ENCODE measurements at places on chromosomes 7 and 10.

DNA sequence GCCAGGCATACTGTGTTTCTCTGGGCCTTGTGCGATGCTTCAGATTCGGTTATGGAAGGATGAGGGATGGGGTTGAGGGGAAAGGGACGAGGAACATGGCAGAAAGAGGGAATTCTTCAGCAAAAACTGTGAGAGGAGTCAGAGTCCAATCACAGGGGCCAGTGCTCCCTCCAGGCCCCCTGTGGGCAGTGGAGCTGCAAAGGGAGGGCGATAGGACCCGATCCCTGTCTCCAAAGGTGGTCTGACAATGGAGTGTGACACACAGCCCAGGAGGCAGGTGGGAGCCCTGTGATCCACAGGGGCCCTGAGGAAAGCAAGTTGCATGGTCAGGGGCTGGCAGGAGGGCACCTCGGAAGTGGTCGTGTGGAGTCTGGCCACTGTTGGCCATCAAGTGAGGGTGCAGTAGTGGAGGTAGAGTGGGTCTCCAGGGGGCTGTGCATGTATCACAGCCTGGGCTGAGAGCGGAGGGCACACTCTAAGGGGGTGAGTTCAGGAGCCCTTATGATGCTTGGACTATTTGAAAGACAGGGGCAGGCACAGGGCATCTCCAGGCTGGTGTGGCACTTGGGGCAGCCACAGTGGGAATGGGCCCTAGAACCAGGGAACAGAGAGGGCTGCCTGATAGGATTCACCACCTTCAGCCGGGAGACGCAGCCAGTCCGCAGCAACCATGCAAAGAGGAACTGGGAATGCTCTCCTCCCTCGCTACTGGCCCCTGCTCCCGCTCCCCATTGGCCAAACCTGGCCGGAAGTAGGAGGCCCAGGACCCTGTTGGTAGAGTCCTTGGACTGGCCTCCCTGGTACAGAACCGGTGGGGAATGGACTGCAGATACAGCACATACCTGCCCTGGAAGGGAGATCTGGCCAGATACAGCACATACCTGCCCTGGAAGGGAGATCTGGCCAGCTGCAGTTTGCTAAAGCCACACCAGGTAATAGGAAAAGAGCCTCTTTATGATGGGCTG lies 115.9 kb downstream of the ADCY1 start:
- no peak for DNase-seq

GRCh38 chr10:48981310-48981907 lies 41.8 kb upstream of the LRRC18 start:
- DNase-seq: no peak

GRCh38 chr7:6258440-6259182 lies 13.8 kb downstream of the CYTH3 start:
- no peak for DNase-seq

DNA sequence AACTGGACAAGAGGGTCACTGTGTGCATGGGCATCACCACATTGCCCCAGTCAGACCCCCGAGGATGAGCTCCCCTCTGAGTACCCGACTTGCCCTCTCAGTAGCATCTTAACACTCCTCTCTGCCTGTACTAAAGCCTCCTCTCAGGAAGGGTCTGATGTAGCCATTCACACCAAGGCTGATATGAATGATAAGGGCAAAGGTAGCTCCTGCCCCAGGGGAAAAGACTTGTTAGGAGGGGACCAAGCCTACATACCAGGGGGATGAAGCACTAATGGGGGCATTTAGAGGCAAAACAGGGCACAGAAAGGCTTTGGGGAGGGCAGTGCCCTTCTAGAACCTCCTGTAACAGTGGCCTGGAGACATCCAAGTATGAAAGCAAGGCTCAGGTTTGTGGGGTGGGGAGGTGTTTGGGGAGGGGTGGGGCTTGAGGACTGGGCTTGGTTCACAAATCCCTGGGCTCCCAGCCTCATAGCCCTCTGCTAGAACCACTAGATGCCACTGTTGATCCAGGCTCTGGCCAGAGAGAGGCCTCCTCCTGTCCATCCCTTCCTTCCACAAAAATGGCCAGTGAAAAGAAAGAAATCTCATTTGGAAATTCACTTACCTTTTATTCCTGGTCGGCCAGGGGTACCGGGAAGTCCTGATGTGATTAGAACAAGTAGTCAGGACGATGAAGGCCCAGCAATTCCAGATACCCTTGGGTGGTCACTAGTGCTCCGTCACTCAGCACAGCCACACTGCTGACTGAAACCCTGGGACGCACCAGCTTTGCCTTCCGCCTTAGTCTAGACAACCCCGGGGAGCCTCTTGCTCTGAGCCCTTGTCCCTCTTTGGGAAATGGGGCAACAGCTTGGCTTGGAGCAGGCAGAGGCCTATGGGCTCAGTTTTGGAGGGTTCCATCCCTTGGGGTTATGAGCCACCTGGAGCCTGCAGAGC lies 40.3 kb downstream of the COL17A1 start:
- DNase-seq: no peak

- no peak for DNase-seq
Measured at GRCh38 chr7:156875766-156876165, 17.2 kb downstream of the LMBR1 start.

DNA sequence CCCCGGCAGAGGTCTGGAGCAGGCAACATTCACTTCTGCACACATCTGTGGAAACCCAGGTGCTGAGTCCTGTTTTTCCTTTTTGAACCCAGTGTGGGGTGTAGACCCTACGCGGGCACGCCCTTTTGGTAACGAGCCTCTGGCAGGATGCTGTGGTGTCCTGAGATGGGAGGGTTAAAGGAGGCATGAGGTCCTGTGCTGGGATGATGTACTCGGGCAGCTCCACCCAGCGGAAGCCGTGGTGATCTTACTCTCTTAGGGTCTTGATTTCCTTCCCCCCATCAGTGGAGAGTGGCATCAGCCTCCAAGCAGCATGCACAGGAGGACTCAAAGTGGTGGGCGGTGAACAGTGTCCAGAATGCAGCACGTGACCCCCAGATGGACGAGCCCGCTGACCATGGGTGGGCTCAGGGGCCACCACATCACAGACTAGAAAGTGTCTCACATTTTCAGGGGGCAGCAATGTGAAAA lies 148.6 kb downstream of the DNAJB6 start:
- no peak for DNase-seq

DNA sequence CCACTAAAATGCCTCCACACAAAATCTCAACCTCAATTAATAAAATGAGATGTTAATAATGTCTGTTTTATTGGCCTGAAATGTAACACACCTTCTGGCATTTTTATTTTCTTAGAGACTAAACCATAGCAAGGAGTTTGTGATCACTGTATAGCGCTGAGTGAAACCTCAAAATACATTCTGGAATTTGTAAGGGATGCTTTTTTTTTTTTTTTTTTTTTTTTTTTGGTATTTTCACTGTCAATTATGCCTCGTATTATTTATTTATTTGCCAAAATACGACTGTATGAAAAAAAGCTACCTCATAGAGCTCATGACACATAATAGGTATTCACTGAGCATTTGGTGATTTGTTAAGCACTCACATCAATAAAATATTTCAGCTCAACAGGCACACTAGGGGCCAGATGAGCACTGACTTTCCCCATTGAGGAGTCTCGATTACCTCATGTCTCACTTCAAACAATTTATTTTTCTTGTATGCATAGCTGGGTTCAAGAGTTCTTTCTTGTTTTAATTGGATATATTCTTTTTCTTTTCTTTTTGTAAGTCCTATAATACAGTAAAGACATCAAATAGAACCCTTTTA lies 36.5 kb downstream of the SEMA3C start:
- no peak for DNase-seq

DNA sequence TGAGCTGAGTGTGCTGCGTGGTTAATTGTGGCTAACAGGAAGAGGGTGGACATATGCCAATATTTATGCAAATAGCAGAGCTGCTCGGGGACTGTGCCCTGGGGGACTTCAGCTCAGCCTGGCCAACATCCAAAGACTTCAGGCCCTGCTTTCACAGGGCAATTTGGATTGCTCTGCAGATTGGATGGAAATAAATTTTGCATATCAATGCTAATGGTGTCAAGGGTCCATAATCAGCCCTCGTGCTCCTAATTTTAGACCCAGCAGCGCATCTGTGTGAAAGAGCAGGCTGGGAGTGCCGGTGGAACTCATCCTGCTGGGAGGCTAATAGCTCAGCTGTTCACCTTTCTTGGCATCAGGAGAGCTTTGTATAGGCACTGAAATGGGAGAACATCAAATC lies 270.1 kb downstream of the TCERG1L start:
- DNase-seq: no peak

- no peak for DNase-seq
Measured at GRCh38 chr10:17504547-17505245, 50.3 kb upstream of the ST8SIA6 start.

GRCh38 chr10:129593953-129594352 lies 126.9 kb downstream of the MGMT start:
- DNase-seq: no peak

DNA sequence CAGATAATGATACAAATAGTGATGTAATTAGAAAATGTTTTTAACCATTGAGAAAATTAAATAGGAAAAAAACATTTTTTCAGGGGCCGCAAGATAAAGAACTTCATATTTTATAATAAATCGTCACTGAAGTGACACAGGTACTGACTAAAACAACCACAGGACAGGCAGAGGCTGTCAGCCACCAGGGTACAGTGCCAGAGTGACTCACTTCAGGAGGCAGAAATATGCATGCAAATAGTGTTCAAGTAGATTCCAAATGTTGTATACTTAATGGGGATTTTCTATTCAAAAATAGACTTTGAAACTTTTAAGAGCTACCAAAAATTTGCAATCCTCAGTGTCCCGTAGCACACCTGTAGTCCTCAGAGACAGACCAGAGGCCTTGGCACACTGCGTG lies 68.6 kb downstream of the FRMPD2 start:
- DNase-seq: no peak

DNA sequence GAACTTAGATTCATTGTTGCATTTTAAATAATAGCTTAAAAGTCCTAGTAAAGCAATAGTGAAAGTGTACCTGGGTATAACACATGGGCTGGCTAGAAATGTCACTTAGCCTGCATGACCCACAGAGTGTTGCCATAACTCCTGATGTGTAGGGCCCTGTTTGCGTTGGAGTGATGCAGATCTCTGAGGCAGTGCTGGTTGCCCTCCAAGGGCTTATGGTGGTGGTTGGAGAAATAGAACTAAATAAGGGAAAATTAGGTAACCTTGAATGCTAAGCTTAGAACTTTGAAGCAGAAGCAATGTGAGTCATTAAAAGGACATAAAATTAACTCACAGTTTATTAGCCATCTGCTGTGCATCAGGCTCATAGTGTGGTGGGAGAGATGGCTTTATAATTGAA lies 105.7 kb downstream of the CCNY start:
- DNase-seq: no peak

- no peak for DNase-seq
Measured at GRCh38 chr10:96688789-96689188, 31.5 kb downstream of the PIK3AP1 start.

DNA sequence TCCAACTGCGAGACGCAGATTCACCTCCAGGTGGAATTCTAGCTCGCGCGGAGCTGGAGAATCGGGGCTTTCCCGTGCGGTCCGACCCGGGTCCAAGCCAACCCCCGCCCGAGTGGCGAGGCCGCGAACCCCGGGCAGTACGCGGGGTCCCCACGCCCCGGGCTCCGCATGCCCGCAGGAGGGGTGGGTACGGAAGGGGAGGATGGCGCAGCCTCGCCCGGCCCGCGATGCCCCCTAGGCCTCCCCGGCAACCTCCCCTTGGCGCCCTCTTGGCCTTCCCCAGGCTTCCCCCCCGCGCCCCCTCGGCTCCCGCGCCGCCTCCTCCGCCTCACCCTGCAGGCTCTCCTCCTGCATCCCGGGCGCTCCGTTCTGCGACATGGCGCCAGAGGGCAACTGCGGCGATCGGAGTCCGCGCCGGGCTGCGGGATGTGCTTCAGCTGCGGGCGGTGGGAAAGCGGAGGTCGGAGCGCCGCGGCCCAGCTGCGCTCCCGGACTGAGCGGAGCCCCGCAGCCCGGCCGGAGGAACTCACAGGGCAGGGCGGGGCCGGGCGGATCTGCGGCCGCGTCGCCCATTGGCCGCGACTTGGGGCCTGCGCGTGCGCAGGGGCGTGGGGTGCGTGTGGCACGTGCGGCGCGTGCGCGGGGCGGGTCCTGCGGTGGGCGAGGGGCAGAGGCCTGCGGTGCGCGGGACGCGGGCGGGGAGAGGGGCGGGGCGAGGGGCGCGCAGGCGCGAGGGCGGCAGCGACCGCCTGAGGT lies at the start of gene BNIP3:
BNIP3 (minus strand) TSS at position 495 of the 756 bp plus-strand sequence; CDS start at position 378, 117 bp downstream.
- DNase-seq: peak; percentile 99

GRCh38 chr10:28891058-28891713 lies 213.9 kb downstream of the BAMBI start:
- no peak for DNase-seq

- DNase-seq: no peak
Measured at GRCh38 chr7:37440738-37441385, 7.8 kb downstream of the ELMO1 start.

DNA sequence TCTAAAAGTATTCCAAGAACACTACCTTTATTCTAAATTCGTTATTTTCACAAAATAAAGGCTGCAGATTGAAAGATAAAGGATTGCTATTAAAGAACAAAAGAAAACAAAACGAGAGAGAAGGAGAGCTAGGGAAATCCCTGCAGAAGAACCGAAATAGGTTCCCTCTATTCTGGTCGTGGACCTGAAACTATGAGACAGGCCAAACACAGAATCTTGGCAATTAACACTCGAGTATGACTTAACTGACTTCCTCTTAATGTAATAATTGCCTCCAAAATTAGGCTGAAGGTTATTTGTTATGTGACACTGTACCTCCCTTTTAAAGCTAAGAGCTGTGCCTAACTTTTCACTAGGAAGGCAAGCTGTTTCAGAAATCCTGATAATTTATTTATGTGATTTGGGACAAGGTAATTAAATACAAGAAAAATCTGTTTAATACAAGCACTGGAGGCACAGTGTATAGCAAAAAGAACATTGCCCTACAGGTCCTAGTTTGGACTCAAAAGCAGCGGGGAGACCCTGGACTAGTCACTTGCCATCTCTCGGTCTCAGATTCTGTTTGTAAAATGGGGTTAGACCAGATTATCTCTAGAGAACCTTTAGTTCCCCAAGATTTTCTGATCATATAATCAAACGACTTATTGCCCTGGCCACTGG lies 11.6 kb downstream of the NAMPT start:
- no peak for DNase-seq

DNA sequence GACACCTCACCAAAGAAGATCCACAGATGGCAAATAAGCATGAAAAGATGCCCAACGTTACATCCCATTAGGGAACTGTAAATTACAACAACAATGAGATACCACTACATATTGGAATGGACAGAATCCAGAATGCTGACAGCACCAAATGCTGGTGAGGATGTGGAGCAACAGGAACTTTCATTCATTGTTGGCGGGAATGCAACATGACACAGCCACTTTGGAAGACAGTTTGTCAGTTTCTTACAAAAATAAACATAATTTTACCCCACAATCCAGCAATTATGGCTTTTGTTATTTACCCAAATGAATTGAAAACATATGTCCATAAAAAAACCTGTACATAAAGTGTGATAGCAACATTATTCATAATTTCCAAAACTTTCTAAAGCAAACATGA lies 176.8 kb downstream of the C7orf25 start:
- DNase-seq: no peak

- DNase-seq: no peak
Measured at GRCh38 chr7:129853661-129854268, 99.0 kb downstream of the UBE2H start.

DNA sequence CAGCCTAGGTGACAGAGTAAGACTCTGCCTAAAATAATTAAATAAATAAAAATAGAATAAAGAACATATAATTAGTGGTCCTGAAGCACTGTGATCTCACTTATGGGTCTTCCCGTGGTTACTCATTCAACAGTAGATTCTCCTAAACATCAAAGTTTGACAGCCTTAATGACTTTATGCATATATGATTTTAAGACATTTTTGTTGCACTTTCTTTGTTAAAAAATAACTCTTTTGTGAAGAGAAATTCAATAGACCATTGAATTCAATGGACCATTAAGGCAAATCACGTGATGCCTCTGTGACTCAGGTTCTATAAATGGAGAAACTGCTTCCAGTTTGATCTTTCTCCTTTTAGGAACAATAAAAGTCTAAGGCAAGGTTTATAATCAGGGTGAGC lies 59.6 kb downstream of the ATOH7 start:
- DNase-seq: no peak

Data from stimulated activated CD4-positive, alpha-beta T cell treated with anti-CD3 and anti-CD28 coated beads, Interleukin-15, amount 100 ng/mL, for 1 hour (primary cell).